ENCODE measurements at places on chromosomes 7 and 10. TPM values are rescaled to one million over a fixed set of nuclear protein-coding genes. Genes with fewer than 3 reads are reported as not detected.

The PDK4 gene
- total RNA-seq = not detected

DNA sequence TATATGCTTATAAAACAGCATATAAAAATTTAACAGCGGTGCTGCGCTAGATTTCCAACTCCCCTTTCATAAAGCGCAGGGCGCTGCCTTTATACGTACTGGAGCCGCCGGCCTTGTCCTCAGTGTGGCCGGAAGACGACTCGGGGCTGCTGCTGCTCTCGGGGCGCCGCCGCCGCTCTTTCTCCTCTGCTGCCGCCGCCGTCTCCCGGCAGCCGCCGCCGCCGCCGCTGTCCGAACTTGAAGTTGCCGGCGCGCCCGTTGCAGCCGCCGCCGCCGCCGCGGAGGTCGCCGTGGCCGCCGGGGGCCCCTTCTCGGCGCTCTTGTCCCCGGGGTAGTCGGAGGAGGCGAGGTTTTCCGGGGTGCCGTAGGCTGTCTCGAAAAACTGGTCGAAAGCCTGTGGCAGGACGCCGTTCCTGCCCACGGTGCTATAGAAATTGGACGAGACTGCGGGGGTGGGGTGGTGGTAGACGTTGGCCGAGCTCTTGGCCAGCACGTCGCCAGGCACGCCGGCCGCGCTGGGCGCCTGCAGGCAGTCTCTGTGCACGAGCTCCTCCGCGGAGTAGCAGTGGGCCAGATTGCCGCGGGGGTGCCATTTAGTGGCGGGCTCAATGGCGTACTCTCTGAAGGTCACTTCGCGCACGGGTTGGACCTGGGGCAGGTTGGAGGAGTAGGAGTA, 557 bp downstream of the HOXA11 start:
- DNase-seq = peak; percentile 55

DNA sequence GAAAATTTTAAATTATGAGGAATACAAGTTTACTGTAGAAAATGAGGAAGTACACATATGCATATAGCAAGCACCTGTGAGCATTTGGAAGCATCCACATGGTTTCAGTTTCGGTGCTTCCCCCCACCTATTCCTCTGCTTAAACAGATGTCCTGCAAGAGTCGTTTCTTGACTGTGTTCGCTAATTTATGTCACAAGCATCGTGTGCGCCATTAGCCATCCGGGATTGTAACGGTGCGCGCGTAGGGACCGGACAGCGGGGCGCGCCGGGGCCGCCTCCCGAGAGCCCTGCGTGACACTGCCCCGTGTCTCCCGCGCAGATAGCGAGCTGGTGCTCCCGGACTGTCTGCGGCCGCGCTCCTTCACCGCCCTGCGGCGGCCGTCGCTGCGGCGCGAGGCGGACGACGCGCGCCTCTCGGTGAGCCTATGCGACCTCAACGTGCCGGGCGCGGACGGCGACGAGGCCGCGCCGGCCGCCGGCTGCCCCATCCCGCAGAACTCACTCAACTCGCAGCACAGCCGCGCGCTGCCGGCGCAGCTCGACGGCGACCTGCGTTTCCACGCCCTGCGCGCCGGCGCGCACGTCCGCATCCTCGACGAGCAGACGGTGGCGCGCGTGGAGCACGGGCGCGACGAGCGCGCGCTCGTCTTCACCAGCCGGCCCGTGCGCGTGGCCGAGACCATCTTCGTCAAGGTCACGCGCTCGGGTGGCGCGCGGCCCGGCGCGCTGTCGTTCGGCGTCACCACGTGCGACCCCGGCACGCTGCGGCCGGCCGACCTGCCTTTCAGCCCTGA, 90.9 kb downstream of the NEURL1 start:
- peak; percentile 71 for DNase-seq

The OPALIN gene
- total RNA-seq = not detected

GRCh38 chr7:24880886-24881285, 99.1 kb downstream of the OSBPL3 start:
- DNase-seq = no peak

DNA sequence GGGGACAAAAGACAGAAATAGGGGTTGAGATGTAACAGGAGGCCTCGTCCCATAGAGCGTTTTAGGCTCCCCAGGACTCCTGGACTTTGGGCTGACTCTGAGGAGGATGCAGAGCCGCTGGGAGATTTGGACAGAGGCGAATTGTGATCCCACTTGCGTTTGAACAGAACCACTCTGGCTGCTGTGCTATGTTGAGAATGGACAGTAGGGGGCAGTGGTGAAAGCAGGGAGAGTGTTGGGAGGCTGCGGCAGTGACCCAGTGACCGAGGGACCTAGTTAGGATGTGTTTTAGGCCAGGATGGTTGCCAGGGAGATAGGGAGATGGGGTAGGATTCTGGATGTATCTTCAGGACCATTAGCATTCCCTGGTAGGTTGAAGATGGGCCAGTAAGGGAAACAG, 271.6 kb downstream of the CCDC3 start:
- peak; percentile 15 for DNase-seq

GRCh38 chr10:56715262-56715661, 354.2 kb upstream of the ZWINT start:
- DNase-seq = no peak

The IGFBP1 gene
- not detected for total RNA-seq

The UPK3B gene
- not detected for total RNA-seq

- DNase-seq = no peak
Observed at GRCh38 chr7:97009753-97010732, 4.7 kb downstream of the DLX6 start.

DNA sequence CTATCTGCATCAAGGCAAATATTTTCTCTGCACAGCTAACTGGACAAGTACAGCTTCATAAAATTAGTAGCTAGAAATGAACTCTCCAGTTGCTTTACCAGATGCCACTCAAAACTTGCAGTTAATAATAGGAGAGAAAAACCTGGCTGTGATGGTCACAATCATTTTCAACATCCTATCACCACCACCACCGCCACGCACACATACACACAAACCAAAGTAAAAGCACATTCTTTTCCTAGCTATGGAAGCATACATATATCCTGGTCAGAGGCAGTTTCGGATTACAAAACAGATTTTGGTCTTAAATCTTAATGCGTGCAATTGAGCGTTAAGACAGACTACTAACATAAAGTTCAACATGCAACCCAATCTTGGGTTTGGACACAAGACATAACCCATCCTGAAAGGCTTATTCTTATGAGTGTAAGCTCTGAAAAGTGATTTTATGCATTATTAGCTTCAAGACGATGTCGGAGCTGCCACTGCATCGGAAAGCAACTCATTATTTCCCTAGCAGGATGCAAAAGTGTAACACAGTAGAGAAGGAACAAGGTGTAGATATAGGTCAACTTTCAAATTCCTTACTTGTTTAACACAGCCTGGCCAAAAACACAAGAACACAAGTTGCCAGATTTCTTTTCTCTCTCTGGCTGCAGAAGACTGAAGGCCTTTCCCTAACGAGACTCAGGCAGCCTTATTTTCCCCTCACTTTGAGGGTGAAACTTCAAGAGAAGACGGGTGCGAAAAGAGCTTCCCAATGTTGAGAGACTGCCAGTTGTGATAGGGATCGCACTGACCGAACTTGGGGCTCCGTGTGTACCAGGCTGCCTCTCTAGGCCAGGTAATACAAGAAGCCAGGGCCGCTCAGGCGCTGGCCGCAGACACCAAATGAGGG, 1.2 kb downstream of the CACUL1 start:
- DNase-seq = no peak

The CDK14 gene
- total RNA-seq = 0.27 TPM

The C10orf105 gene
- total RNA-seq = 0.16 TPM

The TSPAN33 gene
- 11.0 TPM for total RNA-seq

Data from activated CD8-positive, alpha-beta T cell treated with anti-CD3 and anti-CD28 coated beads for 36 hours (primary cell).